ENCODE measurements at places on chromosomes 4 and X.

- DNase-seq, result no peak
Measured at GRCh38 chr4:16045687-16046086, 38.1 kb downstream of the PROM1 start.

GRCh38 chr4:47703956-47704355 lies 133.9 kb downstream of the CORIN start:
- DNase-seq, result no peak

- DNase-seq, result no peak
Measured at GRCh38 chrX:22125481-22125880, 93.4 kb downstream of the PHEX start.

DNA sequence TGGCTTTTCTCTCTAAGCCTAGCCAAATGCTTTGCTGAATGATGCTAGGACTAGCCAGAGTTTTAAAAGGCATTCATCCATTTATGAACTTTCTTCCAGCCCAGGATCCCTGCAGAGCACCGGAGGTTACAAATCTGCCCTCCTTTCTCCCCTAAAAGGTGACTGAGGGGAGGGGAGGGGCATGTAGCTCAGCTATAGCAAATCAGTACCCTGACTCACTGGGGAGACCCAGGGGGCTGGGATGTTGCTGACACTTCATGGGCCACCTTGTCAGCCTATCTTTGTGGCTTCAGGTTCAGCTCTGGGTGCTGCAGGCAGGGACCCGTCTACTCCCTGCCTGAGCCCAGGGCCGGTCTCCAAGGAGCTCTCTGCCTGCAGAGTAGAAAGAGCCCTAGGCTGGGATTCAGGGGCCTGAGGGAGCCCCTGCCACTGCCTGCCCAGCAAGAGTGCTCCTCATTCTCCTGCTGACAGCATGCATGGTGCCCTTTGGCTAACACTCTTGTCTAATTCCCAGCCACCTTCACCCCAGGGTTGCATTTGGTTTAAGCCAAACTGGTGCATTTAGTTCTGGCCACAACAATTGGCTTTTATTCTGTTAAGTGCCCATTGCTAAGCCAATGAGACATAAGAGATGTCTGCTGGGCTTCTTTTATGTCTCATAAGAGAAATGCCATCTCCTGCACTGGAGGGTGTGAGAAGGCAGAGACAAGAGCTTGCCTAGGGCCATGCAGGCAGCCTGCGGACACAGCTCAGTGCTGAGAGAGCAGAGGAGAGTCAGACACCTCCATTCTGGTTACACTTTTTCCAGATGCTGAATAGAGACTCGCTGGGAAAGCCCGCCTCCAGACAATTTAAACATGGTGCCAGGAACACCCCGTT lies 11.9 kb upstream of the UBA6 start:
- no peak for DNase-seq

DNA sequence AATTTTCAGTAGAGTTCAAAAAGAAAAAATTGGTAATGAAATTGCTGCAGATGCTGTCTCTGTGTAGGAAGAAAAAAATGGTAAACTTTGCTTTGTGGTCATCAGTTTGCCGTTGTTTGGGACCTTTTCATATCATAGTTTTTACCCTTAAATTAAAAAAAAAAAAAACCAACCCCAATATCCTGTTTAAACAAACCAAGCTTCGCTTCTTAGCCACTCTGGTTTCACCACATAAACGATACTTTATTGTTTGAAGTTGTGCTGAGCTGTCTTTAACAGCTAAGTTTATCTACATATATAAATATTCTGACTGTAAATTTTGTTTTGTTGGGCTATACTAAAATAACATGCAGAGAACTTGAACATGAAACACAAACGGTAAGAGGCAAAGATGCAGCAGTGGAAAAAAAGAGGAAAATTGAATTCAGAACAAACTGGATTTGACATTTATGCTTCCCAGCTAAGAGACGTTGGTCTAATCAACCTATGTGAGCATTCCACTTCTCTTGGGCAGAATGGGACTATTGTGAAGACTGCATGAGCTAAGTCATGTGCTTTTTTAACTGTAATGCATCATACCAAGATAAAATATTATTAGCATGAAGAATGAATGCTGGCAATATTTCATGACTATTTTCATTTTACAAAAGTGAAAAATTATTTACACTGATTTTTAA lies 15.7 kb upstream of the H2AZ1 start:
- no peak for DNase-seq

GRCh38 chrX:139828033-139828432 lies 104.8 kb downstream of the ATP11C start:
- DNase-seq, result no peak

DNA sequence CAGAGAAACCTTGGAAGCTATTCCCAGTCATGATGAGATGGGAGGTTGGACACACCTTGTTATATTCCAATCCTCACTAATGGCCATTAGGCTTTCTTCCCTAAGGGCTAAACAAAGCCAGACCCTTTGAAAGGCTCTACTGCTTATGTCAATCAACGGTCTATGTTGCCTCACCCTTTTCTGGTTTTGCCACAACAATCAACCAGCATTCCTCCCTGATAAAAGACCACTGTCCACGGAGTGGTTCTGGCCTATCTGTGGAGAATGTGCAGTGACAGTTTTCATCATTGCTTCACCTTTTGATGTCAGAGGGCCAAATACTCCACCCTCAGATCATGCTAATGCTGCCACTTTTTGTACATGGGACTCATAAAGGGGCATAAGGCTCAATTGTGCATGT lies 913.4 kb downstream of the RPA4 start:
- DNase-seq, result no peak

DNA sequence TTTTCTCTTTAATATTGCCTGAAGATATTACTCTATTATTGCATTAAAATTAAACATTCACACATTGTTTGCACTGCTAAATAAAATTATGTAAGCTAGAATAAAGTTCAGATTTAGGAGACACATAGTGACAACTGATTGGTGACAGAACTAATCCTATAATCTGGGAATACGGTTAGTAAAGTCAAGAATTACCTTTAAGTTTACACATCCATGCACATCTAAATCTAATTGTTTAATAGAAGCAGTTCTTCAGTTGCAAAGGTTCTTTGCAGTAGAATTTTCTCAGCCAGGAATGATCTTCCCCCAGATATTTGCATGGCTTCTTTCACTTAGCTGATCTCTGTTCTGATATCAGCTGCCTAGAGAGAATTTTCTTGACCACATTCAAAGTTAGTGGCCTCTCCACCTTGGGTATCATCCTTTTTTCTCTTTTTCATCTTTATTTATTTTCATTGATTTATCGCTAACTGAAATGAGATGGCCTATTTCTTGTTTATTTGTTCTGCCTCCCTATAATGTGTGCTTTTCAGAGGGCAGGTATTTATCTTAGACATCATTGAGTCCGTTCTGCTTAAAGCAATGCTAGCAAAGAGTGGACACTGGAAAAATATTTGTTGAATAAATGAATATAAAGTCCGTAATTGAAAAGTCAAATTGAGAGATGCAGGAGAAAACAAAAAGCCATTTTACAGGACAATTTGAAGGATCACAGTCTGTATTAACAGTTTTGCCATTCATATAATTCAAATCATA lies 12.6 kb downstream of the AFP start:
- no peak for DNase-seq

- no peak for DNase-seq
Measured at GRCh38 chr4:7629501-7630254, 194.9 kb upstream of the PSAPL1 start.

- DNase-seq, result no peak
Measured at GRCh38 chrX:84487365-84488353, 14.6 kb downstream of the HDX start.

DNA sequence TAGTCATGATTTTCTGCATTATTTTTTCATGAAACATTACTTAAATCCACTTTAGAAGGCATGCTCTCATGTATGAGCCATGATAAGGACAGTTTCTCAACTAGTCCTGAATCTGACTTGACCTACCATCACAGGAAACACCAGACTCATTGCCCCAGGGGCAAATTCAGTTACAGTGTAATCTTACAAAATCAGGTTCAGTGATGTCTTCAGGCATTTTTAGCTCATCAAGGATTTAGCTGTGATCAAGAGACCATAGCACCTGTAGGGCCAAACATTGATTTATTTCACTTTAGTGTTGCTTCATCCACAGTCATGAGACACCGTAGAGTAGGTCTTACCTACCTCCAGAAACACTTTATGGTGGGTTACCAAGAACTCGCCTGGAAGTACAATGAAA lies 3.1 kb upstream of the TASL start:
- no peak for DNase-seq

DNA sequence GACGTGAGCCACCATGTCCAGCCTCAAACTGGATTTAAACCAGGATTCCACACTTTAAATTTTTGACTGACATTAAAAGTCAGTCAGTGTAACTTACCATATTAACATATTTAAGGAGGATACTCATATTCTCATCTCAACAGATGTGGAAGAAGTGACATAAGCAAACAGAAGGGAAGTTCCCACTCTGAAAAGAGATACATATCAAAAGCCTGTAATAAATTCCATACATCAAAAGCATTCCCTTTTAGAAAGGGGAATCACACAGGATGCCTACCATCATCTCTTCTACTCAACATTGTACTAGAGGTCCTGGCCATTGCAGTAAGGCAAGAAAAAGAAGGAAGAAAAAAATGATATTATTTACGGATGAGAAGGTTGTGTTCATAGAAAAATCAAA lies 618.2 kb upstream of the DIPK2B start:
- no peak for DNase-seq

- no peak for DNase-seq
Measured at GRCh38 chrX:7045238-7045955, 102.1 kb upstream of the STS start.

DNA sequence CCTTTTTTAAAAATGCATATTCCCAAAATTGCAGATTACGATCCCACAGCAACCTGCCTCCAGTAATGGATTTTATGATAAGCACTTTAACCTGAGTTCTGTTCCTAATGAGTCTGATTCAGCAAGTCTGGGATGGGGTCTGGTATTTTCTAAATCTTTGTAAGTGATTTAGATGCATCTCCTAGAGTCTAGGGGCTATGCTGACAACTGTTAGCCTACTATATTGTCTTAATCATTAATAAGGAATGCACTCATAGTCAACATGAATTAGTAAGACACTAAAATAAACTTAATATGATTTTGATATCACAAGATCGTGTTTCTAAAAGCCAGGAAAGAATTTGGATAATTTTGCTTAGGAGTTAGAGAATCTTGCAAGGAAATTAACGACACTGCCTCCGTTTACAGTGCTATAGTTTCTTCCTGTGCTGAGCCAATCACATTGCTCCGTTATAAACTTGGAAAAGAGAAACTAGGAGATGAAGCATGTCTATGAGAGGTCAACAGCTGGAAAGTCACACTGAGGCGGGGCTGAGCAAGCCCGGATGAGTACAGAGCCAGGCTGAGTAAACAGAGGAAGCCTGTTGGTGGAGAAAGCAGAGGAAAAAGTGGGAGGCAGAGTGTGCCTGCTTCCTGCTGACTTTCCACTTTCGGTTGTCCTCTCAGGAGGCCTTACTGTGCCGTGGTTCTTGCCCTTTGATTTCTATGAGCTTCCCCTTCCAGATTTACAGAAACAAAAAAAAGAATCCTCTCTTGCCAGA lies 5.4 kb downstream of the SCARB2 start:
- no peak for DNase-seq

DNA sequence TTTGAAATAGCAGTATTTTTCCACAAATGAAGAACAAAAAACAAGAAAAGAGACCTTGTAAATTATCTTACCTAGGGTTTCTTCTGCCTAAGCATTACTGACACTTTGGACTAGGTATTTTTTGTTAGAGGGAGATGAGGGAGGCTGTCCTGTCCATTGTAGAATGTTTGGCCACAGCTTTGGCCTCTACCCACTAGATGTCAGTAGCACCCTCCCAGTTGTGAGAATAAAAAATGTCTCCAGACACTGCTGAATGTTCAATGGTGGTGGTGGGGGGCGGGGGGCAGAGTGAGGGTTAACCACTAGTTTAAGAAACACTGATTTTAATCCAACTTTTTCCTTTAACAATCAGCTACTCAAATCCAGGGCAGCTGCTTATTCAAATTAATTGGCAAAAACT lies 25.8 kb downstream of the OTUD4 start:
- no peak for DNase-seq

DNA sequence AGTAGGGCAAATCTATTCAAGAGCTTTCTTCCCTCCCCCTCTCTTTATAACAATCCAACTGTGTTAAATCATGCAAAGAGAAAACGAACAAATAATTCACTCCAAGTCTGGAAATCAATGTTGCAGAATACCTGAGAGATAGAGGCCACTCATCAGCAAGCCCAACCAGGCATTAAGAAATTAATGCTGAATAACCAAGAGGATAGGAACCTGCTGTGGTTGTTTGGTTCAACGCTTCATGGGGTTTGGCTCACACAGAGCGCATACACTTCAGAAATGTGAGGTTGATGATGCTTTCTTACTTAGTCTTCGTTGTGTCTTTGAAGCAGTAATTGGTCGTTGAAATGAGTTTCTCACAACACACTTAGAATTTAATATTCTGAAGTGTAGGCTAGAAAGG lies 1540.0 kb upstream of the PABPC4L start:
- no peak for DNase-seq

DNA sequence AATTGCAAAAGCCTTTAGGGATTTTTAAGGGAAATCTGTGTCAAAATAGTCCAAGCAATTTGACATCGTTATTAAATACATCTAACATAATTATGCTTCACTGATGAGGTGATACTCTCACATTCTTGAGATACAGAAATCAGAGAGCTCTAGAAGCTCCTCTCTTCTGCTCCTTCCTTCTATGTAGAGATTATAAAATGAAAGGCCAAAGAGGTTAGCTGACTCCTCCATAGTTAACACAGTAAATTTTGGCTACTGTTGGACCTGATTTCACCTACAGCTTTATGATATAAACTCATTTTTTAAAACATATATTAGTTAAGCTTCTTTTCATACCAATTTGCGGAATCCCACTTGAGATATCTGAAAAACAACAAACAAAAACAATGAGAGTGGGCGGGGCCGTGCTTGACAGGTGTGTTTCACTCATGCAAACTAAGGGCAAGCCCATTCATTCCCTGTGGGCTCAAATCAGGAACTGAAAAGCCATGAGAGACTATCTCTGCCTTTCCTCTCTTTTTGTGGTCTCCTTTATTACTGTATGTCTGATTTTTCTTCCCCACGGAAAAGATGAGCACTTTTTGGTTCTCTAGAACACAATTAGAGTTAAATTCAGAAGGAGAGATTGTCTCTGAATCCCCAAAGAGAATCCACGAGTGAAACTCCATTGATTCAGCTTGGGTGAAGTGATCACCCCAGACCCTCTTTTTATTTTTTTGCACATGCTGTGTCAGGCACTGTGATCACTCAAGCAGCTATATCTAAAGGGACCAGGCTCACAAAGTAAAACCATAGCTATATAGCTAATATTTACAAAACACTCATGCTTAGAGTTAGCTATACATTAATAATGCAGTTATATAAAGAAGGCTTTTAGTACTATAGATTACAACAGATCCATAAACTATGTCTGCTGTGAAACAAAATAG lies 566.3 kb downstream of the IL15 start:
- DNase-seq, result no peak

Measured in activated effector memory CD4-positive, alpha-beta T cell treated with Interleukin-2 at 50 U/mL for 16 hours (primary cell).